ENCODE measurements at places on chromosomes 16 and 17.

- DNase-seq, result no peak
These were observed 57.2 kb upstream of the ALOX12 start for GRCh38 chr17:6938637-6939036.

DNA sequence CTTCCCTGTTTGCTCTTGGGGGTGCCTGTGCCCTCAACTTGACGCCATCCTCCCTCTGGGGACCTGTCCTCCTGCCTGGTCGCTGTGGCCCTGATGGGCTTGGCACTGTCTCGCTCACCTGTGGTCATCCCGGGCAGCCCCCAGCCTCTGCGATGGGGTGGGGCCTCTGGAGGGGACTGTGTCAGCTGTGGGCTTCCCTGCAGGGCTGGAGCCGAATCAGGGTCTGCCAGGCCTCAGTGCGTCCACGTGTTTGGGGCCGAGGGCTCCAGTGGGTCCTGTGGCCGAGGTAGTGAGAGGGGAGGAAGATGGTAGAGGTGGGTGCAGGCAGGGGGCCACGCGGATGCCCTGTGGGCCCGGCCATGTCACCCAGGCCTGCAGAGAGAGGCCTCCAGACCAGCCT is 8.0 kb downstream of the PIGQ start:
- DNase-seq, result no peak

GRCh38 chr17:70137451-70138230 is 31.7 kb upstream of the KCNJ2 start:
- peak; percentile 0 for DNase-seq

GRCh38 chr16:24054741-24055491 is 201.2 kb upstream of the CACNG3 start:
- no peak for DNase-seq

DNA sequence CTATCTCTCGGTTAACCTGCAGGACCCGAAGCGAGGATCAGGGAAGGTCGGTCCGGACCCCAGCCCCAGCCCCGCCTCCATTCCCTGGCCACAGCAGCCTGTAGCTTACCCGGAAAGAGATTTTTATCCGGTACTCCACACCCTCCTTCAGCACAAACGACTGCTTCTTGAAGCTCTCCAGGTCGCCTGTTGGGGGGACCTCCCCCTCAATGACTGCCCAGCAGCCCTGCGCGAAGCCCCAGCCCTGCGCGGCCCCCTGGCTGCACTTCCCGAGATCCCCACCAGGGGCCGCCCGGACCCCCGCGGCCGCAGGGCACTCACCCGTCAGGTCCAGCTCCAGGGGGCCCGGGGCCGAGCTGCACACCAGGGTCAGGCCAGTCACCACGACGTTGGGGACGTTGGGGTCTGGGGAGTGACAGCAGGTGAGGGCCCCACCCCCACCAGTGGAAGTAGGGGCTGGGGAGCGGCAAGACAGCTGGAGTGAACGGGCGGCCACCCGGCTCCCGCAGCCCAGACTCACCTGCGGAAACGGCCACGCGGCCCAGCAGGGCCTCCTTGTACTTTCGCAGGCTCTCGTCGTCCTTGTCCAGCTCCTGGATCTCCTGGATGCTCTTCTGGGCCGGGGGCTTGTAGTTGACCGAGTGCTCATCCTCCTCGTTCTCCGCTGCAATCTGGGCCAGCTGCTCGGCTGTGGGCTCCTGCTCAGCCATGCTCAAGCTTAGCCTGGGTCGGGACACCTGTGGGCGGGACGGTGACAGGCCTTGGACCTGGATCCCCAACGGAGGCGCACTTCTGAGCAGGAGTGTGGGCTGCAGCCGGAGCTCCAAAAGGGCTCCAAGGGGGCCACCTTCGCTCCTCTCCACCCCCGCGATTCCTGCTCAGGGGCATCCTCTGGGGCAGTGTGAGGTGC is 1.7 kb downstream of the ARHGDIA start:
- DNase-seq, result peak; percentile 41

- DNase-seq, result no peak
These were observed 26.7 kb downstream of the CDK12 start for GRCh38 chr17:39487946-39488345.

DNA sequence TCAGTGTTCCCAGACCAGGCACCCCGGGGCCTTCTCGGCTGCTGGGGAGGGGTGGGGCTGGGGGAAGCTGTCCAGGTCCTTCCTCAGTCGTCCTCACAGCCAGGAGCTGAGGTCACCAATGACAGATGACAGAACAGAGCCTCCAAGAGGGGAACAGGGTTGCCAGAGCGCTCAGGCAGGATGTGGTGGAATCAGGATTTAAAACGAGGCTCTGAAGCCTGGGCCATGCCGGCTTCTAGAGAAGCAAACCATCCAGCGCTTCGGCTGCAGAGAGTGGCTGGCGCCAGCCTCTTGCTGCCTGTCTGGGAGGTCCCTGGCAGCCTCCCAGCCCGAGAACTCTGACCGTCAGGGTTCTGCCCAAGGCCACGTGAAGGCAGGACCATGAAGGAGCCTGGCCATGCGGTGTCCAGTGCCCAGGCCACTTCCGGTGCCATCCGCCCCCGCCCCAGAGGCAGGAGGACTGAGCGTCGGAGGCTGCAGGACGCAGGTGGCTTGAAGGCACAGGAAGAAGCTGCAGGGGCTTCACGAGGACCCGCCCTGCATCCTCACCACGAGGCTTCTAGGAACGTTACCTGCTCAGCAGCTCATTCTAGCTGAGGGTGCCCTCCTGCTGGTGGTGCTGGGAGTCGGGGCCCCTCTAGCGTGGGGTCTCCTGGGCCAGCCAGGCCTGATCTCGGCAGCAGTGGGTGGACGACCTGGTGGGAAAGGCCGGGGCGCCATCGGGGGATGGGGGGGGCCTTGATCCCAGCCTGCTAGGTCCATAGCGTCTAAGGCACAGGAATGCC is 78.5 kb downstream of the KLHDC4 start:
- no peak for DNase-seq

GRCh38 chr16:78211946-78212345 is 112.5 kb downstream of the WWOX start:
- no peak for DNase-seq

DNA sequence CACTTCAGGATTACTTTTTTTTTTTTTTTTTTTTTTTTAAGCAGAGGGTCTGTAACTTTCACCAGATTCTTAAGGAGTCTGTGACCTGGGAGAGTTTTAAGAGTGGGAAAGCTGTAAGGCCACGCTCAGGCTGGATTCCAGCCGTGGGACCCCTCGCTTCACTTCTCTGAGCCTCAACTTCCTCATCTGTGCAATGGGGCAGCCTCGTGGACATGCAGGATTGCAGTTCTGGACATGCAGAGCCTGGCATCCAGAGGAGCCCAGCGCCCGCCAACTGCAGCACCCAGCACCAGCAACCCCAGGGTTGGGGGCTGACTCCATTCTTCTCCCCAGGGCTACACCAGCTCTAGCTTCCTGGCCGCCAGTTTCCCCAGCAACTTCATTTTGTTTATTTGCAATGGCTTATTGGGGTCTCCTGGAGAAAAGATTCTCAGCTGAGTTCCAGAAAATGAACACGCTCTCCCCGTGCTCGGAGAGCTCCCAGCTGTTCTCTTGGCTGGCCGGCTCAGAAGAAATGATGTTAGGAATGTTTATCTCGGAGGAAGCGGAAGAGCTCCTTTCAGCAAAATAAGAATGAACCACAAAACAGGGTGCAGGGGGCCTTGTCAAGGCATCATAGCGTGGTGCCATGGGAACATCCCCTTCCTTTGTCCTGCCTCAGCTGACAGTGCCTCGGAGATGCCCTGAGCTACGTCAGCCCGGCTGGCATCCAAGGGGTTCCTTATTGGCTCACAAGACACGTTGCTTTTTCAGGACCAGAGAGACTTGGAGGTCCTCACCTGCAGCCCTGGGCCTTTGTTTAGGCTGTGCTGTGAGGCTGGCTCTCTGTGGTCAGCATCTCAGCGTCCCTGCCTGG is 22.9 kb upstream of the ZCCHC14 start:
- no peak for DNase-seq

- DNase-seq, result no peak
These were observed at the start of gene LDHD for GRCh38 chr16:75116081-75116910. LDHD (minus strand) TSS chr16:75116780; CDS start chr16:75116720, 60 bp downstream.

GRCh38 chr16:61042737-61043136 is 993.5 kb downstream of the CDH8 start:
- no peak for DNase-seq

- no peak for DNase-seq
These were observed 27.6 kb upstream of the PITPNA start for GRCh38 chr17:1590029-1590746.

- no peak for DNase-seq
These were observed 22.5 kb downstream of the RPA1 start for GRCh38 chr17:1852327-1852726.
